Pulmonary artery endothelial cell (primary cell): ENCODE measurements at places on chromosomes 2 and 18. TPM values are rescaled to one million over a fixed set of nuclear protein-coding genes. Genes with fewer than 3 reads are reported as not detected.

- no peak for DNase-seq
Observed at GRCh38 chr2:159144776-159145614, 141.5 kb downstream of the WDSUB1 start.

GRCh38 chr2:46179037-46179621, 118.1 kb upstream of the EPAS1 start:
- DNase-seq, result peak; percentile 74

DNA sequence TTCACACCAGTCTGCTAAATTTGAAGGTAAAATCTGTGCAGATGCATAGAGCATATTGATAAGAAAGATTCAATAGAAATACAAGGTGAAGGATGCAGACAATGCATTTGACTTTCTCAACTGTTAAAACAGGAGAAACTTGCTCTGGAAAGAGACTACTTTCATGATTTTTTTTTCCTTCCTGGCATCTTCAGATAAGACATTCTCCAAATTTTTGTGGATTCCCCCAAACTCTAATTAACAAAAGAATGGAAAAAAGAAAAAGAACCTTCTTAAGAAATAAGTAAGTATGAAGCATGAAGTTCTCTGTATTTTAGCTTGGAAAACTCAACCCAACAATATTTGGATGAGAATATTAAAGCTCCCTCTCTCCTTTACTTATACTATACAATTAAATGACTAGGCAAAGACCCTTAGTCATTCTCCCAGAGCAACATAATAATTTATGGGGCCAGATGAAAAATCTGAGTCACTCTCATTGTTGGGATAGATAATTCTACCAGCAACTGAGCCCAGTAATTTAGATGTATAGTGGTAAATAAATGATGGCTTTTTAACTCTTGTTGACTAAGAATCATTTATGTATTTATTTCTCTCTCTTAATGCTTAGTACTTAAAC, 298.7 kb upstream of the COL3A1 start:
- DNase-seq, result no peak

DNA sequence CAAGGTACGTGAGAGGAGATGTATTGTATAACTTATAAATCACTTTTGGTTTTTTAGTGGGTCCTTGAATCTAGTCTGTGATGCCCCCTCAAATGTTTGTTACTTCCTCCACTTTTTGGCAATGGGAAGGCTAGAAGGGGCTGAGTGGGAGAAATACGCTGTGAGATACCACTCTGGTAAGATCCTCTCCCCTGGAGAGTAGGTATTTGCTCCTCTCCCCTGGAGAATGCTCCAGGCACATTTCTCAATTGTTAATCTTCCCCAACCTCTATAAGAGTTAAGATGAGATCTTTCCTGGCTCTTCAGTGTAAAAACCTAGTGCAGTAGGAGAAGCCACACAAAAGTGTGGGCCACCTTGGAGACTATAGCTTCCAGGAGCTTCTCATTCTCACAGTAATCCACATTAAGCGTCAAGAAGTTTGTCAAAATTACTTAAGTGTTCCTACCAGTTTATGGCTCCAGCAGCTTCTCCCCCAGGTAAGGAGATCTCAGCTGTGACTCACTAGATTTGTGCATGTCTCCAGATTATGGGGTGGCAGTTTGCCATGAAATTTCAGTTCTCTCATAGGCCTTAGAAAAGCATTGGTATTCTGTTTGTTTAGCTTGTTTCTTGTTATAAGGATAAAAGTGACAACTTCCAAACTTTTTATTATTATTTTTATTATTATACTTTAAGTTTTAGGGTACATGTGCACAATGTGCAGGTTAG, 182.6 kb downstream of the FSIP2 start:
- no peak for DNase-seq

DNA sequence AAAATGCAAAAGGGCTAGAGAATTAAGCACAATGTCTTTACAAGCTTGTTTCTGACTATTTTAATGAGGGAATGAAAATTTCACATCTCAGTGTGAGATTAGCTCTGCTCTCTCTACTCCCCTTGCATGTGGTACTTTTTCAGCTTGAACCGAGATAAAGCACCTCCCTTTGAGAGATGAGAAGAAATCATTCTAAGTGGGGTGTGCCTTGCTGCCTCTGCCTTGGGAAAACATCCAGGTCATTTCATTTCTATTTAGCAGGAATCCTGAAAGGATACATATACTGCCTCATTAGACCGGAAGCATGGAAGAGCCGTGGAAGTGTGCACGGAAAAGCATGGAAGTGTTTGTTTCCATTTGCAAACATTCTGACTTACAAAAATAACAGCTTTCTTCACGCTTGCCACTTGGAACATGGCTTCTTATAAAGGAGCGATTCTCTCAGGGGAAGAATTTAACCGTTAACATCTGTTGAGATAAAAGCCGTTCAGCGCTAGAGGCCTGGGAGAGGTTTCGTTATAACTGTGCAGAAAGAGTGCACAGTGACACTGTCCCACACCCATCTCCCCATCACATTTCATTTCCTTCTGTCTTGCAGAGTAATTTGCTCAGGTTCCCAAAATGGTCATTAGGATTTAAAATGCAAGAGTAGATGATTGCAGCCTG, 16.7 kb downstream of the NOSTRIN start:
- no peak for DNase-seq

Gene UGT1A10
- not detected in 2 replicates for total RNA-seq

Gene ACMSD
- total RNA-seq, result not detected in 2 replicates

Gene RHBDD1
- 16.2 and 24.8 TPM in 2 replicates for total RNA-seq

Gene NDUFV2
- 132 and 136 TPM in 2 replicates for total RNA-seq

Gene CYTIP
- total RNA-seq, result 0.07 TPM in 1 of 2 replicates, not detected in the other

Gene TTN
- 0.95 and 2.7 TPM in 2 replicates for total RNA-seq
